ENCODE measurements at places on chromosomes 6 and 20.

DNA sequence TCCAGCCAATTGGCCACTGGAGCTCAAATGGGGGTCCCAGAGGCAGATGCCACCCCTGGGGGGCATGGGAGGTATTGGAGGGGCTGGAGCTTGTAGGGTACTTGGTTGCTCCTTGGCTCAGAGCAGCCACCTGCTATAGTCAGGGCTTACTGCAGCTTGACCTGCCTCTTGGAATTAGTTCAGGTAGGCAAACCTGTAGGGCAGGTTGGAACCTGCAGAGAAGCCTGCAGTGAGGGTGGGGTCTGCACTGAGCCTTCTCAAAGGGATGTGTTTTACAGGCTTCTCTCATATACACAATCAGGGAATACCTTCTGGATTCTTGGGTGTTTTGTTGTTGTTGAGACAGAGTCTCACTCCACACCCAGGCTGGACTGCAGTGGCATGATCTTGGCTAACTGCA, 94.2 kb upstream of the MYL9 start:
- DNase-seq, result no peak

- no peak for DNase-seq
Observed at GRCh38 chr6:43246301-43247113, 3.2 kb downstream of the TTBK1 start.

DNA sequence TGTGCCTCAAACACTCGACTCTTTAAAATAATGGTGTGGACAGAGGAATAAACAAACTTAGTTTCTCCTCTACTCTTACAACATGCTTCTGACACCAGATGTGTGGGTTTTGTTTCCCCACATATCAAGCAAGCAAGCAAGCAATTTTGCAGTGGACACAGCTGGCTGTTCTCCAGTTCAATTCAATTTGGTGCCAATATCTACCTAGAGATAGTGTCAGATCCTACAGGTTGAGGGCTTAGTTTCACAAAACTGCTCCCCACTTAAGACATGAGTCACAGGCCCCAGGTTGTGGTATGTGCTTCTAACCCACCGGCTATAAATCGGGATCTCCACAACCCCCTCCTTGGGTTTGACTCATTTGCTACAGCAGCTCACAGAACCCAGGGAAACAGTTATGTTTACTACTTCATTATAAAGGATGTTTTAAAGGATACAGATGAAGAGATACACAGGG, 131.4 kb upstream of the TRAF3IP2 start:
- no peak for DNase-seq

- no peak for DNase-seq
Observed at GRCh38 chr6:134238960-134239795, 78.7 kb downstream of the SGK1 start.

GRCh38 chr6:169020821-169021220, 232.8 kb downstream of the THBS2 start:
- no peak for DNase-seq

DNA sequence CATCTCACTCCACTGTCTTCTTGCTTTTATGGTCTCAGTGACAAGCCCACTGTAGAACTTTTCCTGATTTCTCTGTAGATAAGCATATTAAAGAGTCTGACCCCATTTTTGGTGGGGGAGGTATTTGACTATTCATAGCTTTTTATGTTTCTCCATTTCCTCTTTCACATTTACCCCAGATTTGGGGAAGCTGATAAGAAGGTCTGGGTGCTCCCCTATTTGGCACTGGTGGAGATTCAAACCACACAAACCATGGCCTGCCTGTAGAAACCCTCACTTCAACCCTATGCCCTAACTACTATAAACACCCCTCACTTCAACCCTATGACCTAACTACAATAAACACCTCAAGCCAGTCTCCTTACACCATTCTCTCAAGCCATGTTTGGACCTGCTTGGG, 196.2 kb upstream of the SYNDIG1 start:
- DNase-seq, result no peak

- no peak for DNase-seq
Observed at GRCh38 chr6:37221585-37222124, 35.9 kb upstream of the TBC1D22B start.

- no peak for DNase-seq
Observed at GRCh38 chr6:39653612-39654011, 71.6 kb downstream of the KIF6 start.

DNA sequence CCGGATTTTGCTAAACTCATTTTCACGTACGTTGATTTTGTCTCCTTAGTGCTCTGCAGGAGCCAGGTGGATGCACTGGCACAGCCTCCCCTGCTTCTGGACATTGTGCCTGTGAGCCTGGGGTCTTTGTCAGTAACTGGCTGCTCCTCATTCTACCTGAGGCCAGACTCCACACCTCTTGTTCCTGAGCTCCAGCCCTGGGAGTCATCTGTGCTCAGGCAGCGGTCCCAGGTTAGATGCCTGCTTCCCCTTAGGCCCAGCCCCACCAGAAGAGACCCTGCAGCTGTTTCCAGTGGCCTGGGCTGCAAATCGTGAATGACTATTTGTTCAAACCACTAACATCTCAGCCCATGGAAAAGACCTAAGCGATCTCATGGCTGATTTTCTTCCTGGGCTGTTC, 129.1 kb downstream of the ERMARD start:
- DNase-seq, result no peak

DNA sequence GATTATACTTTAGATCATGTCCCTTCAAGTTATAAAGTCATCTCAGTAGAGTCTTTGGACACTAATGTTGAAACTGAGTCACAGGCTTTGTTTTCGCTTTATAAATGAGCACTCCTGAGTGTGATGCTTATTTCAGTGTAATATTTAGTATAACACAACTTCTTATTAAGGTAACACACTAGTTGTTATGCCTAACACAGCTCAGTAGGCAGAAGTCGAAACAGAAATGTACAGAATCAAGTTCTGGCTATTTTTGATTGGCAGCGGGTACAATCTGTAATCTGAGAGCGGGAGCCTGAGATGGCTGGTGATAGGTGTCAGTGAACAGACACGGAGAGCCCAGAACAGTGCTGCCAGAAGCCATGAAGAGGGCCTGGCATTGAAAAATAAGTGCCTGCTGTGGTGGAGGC, 11.4 kb downstream of the HECA start:
- DNase-seq, result no peak

DNA sequence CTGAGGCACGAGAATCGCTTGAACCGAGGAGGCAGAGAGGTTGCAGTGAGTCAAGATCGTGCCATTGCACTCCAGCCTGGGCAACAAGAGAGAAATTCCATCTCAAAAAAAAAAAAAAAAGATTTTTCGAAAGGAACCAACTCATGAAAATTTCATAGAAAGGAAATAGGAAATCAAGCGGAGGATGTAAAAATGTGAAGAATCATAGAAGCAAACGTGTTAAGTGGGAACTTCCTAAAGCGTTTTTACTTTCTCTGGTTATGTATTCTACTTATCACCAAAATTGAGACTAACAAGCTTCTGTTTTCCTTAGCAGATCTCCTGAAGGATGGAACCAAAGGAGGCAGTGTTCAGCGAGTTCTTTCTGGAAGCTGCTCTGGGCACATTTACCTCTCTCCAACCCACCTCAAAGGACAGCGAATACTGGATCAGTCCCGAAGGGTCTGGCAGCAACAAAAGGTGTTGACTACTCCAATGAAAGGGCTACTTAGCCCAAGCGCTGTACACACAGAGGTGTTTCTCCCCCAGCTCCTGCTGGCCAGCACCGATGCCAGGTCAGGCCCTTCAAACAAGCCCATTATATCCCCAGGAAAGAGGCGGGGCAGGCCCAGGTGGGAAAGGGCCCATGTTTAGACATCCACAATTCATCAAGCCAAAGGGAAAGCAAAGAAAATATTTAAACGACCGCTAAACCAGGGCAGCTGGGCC, 327.5 kb upstream of the JARID2 start:
- no peak for DNase-seq

DNA sequence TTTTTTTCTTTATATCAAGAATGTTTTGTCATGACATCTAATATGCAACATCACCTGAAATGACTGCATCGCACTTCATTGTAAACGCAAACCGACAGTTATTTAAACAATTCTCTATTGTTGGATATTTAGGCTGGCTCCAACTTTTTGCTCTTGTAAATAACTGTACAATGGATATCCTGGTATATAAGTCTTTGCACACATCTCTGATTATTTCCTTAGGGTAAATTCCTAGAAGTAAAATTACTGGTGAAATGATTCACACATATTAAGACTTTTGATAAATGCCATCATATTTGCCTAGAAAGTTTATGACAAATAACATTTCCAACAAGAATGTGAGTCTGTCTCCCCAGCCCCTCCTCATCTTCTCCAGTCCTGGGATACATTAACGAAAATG, 154.7 kb downstream of the TFAP2C start:
- DNase-seq, result no peak

DNA sequence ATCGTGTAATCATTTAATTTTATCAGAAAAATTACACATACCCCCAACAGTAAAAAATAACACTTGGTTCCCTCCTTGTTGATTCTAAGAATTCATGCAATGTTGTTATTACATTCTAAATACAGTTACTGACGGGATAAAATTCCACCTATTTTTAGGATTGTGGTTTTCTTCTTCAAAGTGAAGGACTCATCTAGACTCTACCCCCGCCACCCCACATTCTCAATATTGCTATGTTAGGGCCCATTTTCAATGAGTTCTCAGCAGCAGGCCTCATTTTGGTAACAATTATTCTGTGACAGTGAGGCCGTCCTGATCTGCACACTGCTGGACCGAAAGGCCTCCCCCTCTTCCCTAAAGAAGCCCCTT, 43.5 kb downstream of the PREX1 start:
- DNase-seq, result no peak
